ENCODE measurements at places on chromosomes 5 and 9.

DNA sequence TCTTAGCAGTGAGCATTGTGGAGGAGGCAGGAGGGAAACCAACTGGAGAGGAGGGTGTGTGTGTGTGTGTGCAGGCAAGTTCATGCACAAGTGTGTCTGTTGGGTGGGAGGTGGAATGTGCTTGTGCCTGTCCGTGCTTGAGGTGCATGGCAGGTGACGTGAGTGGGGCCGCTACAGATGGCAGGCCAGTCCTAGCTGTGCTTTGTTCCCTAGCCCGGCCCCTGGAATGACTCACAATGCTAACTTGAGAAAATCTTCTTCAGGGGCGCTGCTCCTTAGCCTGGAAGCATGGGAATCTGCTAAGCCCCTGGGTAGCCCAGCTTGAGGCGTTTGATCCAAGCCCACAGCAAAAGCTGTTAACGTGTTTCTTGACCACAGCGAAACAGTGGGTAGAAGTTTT is 25.0 kb upstream of the DMRT2 start:
- no peak for DNase-seq

DNA sequence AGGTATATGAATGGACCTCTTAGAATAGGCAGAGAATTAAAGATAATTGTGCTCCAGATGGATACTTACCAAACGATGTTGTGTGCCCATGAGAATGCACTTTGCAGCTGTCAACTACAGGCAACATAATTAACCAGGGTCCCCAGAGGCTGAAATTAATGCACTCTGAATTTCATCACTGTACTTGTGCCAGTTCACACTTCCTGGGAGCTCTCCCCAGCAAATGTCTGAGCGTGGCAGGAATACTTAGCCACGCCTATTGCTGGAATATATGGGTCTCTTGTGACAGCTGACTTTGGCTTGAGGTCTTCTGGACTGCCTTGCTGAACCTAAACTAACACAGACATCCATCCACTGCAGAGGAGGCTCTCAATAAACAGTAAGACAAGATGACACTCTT is 11.9 kb upstream of the C1QTNF2 start:
- DNase-seq: no peak

DNA sequence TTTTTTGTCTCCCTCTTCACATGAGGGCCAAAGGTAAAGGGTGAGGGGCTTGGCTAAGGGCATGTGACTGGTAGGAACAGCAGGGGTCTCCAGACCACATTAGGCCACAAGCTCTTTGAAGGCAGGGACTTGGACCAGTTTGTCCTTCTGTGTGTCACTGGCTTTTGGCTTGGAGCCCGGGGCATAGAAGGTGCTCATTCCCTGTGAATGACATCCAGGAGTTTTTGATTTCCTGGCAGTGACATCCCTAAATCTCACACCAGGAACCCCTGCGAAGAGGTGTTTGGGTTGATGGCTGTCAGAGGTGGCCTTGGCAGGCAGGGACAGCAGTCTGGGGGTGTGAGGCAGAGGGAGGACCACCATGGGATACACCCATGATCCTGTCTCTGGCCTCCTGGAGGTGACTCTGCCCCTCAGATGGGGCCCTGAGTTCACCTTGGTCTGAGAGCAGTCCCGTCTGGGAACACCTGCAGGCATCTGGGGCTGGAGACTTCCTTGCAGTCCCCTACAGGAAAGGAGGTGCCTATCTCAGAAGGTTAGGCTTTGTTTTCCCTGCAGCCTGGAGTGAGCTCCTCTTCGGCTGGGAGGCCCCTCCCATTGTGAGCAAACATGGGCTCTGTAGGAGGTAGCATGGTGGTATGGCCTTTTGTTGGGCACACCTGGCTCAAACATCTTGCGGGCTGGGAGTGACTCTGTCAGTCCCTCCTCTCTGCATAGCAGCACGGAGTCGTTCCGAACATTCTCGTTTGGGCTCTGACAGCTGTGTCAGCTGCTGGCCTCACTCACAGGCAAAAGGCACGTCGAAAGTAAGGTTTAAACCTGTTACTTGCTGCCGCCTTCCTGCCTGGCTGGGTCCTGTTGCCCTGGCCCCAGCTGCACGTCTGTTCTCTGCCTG is 38.6 kb upstream of the PITX1 start:
- no peak for DNase-seq

GRCh38 chr5:22892441-22892840 is 39.3 kb upstream of the CDH12 start:
- no peak for DNase-seq

DNA sequence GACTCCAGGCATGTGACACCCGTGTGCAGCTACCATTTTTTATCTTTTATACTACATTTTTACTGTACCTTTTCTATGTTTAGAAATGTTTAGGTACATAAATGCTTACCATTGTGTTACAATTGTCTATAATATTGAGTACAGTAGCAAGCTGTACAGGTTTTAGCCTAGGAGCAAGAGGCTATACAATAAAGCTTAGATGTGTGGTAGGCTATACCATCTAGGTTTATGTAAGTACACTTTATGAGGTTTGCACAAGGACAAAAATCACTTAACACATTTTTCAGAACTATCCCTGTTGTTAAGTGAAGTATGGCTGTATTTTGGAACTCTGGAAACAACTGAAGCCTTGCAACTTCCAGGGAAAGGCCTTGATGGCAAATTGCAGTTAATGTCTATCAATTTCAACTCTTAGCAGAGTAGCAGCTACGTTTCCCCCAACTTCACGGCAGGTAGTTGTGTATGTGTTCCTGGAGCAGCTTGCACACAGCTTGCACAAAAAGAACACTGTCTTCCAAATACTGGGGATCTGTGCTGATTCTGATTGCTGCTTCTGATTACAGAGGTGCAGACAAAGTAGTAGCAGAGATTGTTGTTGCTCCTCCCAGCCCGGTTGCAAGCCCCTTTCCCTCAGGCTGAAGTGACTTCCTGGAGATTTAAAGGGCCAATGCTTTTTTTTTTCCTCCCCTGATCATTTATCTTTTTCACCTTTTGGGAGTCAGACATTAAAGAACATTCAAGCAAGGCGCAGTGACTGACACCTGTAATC is 30.0 kb downstream of the SIL1 start:
- DNase-seq: no peak

- no peak for DNase-seq
Observed at GRCh38 chr5:23763170-23763569, 255.8 kb downstream of the PRDM9 start.

GRCh38 chr5:89849830-89850512 is 559.6 kb downstream of the CETN3 start:
- DNase-seq: no peak

- no peak for DNase-seq
Observed at GRCh38 chr5:52657247-52657645, 130.5 kb upstream of the ITGA1 start.

DNA sequence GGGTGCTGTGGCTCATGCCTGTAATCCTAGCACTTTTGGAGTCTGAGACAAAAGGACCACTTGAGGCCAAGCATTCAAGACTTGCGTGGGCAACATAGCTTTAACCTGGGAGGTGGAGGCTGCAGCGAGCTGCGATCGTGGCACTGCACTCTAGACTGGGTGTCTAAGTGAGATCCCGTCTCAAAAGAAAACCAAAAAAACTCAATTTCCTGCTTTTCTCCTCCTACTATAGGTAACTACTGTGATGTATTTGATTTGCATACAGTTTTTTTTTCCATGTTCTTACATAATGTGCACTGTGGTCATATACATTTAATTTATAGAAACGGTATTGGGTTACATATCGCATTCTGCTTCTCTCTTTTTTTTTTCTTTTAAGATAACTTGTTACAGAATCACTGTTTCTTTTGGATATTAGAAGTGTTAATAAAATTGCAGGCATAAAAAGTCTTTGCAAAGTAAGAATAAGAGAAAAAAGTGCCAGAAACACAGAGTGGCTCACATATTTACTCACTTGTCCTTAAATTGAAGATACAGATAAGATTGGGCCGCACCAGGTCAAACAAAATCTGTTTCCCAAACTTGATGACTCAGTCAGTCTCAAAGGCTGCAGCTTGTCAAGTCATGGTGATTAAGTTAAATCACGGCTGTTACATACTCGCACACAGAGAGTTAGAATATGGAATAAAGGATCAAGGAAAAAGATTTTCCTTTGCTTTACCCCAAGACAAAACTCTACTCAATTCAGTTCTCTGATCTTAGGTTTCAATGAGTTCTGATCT is 2.0 kb upstream of the PTGR1 start:
- no peak for DNase-seq

DNA sequence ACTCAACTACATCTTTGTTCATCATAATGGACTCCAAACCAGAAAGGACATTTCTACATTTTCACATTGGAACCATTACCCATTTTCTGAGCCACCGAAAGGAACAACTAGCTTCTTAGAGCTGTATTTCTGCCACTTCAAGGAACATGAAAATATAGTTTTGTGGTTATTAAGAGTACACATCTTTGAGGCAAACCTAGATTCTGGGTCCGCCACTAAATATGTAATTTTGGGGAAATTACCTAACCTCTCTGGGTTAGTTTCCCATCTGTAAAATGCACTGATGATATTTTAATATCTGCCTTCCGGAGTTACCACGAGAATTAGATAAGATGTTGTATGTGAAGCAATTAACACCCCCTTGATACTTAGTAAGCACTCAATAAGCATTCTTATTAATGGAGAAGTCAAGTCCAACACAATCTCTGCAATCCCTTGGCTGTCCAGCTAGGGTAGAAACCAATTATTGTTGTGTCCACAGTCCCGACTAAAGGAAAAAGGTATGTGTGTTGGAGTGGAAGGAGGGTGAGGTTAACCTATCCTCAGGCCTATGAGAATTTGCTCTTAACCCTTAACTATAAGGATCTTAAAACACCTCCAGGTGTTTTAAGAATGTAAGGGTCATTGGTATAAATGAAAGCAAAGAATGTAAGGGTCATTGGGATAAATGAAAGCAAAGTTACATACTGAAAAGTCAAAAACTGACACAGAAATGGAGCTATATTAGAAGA is 94.0 kb upstream of the PTGER4 start:
- DNase-seq: no peak

DNA sequence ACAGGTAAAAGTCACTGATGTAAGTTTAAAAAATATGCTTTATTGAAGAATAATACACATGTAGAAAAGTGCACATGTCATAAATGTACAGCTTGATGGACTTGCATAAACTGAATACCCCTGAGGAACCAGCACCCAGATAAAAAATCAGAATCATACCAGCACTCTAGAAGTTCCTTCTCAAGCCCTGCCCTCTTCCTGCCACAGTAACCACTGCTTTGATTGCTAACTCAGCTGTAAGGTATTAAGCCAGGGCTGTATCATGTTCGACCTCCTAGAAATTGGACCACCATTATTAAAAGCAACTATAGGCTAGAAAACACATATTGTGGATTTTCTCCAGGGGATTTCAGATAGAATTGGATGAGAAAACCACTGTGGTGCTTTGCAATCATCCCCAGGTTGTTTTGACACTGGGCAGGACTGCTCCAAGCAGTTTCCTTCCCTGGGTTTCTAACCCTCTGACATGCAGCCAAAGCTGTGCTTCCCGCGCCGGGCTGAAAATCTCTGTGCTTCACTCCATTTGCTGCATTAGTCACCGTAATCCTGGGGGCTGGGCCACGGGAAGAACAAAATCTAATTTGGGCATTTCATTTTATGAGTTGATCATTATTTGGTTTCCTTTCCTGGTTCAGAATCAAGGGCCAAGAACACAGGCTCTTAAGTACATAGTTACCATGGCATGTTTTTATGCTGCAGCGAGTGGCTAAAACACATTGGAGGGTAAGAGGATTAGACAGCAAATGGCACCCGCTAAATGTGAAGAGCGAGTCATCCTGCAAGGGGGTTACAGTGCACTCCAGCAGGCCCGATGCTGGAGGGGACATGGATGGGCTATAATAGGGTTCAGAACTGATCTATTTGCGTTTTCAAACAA is 139.4 kb upstream of the IL12B start:
- peak; percentile 23 for DNase-seq

GRCh38 chr9:124428751-124429529 is 13.7 kb upstream of the PSMB7 start:
- no peak for DNase-seq

DNA sequence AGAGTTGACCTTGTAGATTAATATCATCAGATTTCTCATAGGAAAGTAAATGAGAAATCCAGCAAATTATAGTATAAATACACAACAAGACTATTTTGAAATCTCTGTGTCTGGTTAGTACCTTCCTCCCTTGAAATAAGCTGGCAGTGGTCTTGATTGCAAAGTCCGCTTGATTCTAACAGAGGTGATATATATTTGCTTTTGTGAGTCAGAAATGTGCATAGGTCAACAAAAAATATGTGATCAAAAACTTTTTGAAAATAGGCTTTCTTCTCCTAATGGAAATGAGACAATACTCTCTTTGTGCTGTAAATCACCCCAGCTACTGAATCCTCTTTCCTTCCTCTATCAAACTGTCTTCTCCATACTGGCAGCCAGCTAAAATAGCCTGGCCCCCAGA is 749.2 kb upstream of the CDH10 start:
- no peak for DNase-seq

- no peak for DNase-seq
Observed at GRCh38 chr5:132233081-132233480, 5.4 kb upstream of the P4HA2 start.

GRCh38 chr9:114777821-114778609 is 27.8 kb downstream of the TNFSF15 start:
- DNase-seq: no peak

DNA sequence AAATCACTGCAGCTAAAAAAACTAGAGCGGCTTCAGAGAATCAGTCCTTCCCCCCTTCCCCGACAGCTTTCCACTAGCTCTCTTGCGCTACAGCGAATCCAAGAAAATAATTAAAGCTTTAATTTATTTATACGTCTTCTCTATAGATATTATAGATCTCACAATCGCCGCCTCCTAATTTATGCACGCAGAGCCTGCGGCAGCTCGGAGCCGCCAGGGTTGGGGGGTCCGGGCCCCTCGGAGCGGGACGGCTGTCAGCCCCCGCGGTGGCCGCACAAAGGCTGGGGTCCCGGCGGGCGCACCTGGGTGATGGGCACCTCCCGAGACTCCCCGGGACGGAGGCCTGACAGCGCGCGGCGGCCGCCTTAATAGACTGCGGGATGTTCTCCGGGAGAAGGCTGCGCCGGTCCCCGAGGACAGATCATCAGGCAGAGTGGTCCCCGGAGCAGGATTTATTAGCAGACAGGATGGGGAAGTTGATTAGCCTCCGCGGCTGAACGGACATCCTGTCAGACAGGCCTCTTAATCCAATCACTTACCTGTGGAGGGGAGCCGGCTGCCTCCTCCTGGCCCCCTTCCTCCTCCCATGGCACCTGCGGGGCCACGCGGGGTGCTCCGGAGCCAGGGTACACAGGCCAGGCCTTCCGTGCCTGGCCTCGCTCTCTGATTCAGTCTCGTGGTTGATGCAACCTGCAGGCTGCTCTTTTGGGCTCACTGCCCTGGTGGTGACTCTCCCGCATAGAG is 166.8 kb downstream of the MELK start:
- DNase-seq: no peak

DNA sequence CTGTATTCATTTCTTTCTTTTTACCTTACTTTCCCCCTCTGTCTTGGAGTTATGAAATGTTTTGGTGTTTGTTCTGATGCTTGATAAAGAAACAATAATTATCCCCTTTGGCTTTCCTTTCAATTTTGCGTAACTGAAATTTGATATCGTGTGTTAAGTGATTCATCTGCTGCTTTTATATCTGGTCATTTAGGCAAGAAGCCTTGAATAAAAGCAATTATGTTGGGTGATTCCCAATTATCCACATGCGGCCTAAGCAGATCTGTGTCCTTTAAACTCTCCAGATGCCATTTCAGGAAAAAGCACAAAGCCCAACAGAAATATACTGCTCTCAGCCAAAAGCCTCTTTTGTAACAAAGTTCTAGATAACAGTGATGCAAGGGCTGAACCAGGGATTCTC is 92.8 kb downstream of the TAF11L14 start:
- DNase-seq: no peak

Data from stimulated activated CD8-positive, alpha-beta memory T cell treated with anti-CD3 and anti-CD28 coated beads, Interleukin-2, amount 100 ng/mL, for 1 hour (primary cell).